Neuronal stem cell (in vitro differentiated cells): ENCODE measurements at places on chromosomes 12 and 14.

- DNase-seq: no peak
- no peak overlapping the region for H3K27ac ChIP-seq
- H3K36me3 ChIP-seq: no peaks in the 10 kb centered on the region
- no peaks in the 10 kb centered on the region for H3K27me3 ChIP-seq
Measured at GRCh38 chr12:47124451-47124850, 44.7 kb upstream of the AMIGO2 start.

DNA sequence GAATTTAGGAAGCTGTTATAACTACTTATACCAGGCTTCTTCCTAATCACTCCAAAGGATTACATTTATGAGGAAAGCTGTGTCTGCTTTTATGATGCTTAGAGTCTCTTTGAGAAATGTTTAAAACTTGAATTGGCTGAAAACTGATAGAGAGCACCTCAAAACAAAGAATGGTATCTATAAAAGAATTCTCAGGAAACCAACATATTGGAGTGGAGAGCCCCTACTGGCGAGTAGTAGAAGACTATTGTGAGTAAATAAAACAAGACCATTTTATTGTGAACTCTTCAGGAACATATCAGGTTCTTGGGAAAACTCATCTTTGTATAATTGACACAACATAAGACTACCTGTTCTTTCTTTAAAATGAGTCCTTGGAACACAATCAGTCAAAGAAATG is 578.6 kb downstream of the RERGL start:
- peaks cover 3% of the 10 kb centered on the region for H3K4me1 ChIP-seq
- H3K4me3 ChIP-seq: no peak overlapping the region
- H3K36me3 ChIP-seq: no peaks in the 10 kb centered on the region
- H3K27ac ChIP-seq: no peak overlapping the region
- H3K27me3 ChIP-seq: no peaks in the 10 kb centered on the region

DNA sequence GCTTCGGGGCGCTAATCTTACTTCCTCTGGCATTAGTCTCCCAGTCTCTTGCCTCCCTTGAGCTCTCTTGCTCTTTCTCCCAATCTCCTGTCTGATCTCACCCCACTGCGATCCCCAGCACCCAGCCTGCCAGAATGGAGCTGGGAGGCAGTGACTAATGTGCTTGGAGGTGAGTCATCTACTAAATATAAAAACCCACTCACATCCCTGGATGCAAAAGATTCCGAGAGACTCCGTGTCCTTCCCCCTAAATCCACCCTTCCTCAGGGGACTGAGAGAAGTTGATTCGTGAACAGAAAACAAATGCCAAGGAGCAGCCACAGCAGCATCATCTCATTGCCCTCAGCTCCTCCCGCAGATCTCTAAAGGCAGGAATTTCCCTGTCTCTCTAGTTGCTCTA is 45.7 kb upstream of the KCNA5 start:
- DNase-seq: no peak
- no peaks in the 10 kb centered on the region for H3K27me3 ChIP-seq
- no peak overlapping the region for H3K4me3 ChIP-seq
- peaks cover 9% of the 10 kb centered on the region for H3K4me1 ChIP-seq
- no peak overlapping the region for H3K27ac ChIP-seq

DNA sequence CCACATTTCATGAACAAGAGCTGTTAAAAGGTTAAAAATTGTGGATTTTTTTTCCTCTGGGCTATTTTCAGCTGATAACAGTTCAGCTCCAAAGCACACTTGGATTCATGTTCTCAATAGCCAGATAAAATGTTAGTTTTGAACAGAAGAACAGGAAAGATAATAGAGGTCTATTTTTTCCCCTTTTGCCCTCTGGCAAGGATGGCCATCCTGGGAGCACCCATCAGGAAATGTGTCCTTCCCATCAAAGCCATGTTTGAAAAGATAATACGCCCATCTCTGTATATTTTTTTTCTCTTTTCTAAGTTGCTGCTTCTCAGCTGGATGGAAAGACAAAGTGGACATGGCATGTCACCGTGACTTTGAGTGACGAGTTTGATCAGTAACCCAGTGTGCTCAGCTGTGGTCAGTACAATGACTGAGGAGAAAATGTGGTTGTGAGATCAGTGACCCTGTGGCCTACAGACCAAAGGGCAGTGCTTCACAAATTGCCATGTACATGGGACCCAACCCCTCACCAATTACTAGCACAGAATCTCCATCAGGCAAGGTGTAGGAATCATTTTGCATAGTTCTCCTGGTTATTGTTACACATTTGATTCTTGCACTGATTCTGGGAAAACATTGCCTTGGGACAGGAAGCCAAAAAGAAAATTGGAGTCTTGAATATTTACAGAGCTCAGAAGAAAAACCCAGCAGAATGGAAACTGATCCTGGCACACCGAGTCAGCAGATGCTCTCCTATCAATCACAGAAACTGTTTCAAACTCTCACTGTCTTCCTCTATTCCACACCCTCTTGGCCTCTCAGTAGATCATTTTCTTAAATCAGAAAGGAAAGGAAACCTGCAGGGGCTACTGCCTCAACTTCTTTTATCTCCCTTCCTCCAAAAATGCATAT is 64.3 kb downstream of the ANO6 start:
- H3K4me3 ChIP-seq: no peak overlapping the region
- peaks cover 4% of the 10 kb centered on the region for H3K36me3 ChIP-seq
- no peak for DNase-seq
- peaks cover 8% of the 10 kb centered on the region for H3K4me1 ChIP-seq
- H3K27ac ChIP-seq: no peak overlapping the region

DNA sequence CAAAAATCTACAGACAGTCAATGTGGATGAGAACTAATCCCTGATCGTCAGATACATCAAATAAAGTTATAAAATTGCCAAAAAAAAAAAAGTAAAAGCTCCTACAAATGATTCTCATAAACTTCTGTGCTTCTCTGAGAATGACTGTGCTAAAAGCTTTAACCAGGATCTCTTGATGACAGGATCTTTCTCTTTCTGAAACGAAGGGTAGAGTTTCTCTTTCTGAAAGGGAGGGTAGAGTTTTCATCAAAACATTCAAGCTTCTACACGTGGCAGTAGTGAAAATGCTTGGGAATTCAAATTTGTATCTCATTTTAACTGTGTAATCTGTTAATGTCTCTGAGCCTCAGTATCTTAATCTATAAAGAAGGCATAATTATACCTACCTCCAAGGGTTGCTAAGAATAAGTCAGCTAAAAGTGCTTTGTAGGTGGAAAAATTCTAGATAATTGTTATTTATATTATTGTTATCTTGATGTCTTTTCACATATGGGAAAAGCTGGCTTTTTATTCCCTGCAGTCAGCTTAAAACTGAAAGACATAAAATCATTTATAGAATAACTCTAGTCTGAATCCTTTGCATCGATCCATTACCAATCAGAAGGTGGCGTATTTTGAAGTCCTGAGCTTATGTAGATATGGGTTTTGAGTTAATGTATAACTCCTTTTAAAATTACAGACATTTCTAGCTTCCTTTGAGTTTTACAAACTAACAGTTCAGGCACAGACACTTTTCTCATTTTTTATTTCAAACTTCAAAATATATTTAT is 157.4 kb downstream of the DACT1 start:
- no peaks in the 10 kb centered on the region for H3K27me3 ChIP-seq
- peaks cover 5% of the 10 kb centered on the region for H3K4me1 ChIP-seq
- H3K36me3 ChIP-seq: no peaks in the 10 kb centered on the region
- no peak for DNase-seq
- no peak overlapping the region for H3K4me3 ChIP-seq

DNA sequence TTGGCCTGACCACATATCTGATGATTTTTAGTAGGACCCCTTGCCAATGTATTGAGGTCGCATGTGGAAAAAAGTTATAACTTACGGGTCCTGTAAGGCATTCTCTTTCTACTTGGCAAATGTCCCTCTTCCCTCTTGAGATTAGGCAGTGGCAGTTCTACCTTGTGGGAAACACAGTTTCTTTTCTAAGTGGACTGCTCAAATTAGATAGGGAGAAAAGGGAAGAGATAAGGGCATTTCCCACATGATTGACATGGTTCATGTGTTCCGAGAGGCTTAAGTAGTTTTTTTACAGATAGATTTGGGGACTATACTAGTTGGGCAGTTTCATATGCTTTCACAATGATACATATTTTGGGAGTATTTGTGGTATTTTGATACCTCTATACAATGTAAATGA is 154.7 kb downstream of the FBXL14 start:
- H3K27ac ChIP-seq: no peak overlapping the region
- H3K4me1 ChIP-seq: no peaks in the 10 kb centered on the region
- DNase-seq: no peak
- no peak overlapping the region for H3K4me3 ChIP-seq
- no peaks in the 10 kb centered on the region for H3K36me3 ChIP-seq

- no peak for DNase-seq
- no peaks in the 10 kb centered on the region for H3K4me1 ChIP-seq
- no peak overlapping the region for H3K4me3 ChIP-seq
- H3K27me3 ChIP-seq: no peaks in the 10 kb centered on the region
- H3K36me3 ChIP-seq: no peaks in the 10 kb centered on the region
Measured at GRCh38 chr12:5416571-5416970, 15.3 kb upstream of the NTF3 start.

DNA sequence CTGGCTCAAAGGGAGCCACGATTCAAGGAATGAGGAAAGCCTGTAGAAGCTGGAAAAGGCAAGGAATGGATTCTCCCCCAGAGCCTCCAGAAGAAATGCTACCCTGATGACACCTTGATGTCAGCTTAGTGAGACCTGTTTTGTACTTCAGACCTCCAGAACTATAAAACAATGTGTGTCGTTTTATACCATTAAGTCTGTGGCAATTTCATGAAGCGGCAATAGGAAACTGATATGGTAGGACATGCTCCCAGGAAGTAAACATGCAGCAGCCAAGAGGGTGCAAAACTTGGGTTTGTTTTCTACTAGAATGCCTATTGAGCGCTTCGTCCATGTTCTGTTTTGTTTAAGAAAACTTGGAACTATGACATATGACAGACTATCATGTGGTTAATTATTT is 2.5 kb upstream of the APOBEC1 start:
- no peaks in the 10 kb centered on the region for H3K4me1 ChIP-seq
- H3K27ac ChIP-seq: no peak overlapping the region
- H3K27me3 ChIP-seq: no peaks in the 10 kb centered on the region
- DNase-seq: no peak
